CD4-positive, alpha-beta T cell treated with Interleukin-15 for 4 hours (primary cell): ENCODE measurements at places on chromosomes 4 and X.

- DNase-seq, result no peak
Measured at GRCh38 chrX:6821730-6822129, 286.8 kb upstream of the VCX3A start.

- no peak for DNase-seq
Measured at GRCh38 chr4:145435646-145436045, 46.0 kb upstream of the SMAD1 start.

- DNase-seq, result no peak
Measured at GRCh38 chr4:26842911-26843310, 17.7 kb upstream of the STIM2 start.

DNA sequence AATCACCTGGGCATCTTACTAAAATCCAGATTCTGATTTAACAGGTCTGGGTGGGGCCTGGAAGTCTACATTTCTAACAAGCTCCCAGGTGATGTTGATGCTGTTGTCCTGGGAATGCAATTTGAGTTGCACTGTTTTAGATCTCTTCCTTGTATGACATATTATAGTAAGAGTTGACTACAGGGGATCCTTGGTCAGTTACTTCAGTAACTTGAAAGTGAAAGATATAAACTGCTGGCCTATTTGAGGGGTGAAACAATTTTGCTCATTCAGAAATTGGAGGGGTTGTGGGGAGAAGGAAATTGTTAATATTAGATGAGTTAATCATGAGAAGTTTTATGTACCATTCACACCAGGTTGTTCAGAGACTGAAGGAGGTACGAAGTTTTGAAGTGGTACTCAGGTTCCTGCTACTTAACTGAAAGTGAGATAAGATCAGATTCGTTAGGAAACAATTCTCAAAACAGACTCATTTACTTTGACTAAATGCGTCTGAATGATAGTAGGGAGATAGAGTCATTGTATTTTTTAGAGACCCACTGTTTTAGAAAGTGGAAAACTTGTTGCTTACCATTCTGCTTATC lies 12.5 kb downstream of the SH2D1A start:
- DNase-seq, result peak; percentile 29

DNA sequence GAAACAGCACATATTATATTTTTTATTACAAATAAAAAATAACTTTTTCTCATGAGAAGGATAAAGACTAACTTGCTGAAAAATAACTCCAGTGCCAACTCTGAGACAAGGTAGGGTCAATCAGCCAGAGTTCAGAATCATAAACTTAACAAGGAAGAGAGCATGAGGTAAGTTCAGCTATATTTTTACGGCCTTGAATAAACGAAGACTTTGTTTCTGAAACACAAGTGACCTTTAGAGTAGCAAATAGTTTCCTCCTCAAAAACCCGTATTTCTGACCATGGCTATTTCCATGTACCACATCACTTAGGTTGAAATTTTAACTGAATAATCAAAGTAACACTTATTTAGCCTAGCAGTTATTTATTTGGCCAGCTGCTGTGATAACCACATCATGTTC lies 45.5 kb downstream of the PRDM5 start:
- DNase-seq, result no peak
